ENCODE measurements at places on chromosomes 3 and 15. TPM values are rescaled to one million over a fixed set of nuclear protein-coding genes. Genes with fewer than 3 reads are reported as not detected.

GRCh38 chr3:177287231-177287630 is 89.9 kb upstream of the TBL1XR1 start:
- no peak for DNase-seq

THAP10 gene
- 0.62 TPM for total RNA-seq

GRCh38 chr3:64563751-64564150 is 124.0 kb downstream of the ADAMTS9 start:
- no peak for DNase-seq

DNA sequence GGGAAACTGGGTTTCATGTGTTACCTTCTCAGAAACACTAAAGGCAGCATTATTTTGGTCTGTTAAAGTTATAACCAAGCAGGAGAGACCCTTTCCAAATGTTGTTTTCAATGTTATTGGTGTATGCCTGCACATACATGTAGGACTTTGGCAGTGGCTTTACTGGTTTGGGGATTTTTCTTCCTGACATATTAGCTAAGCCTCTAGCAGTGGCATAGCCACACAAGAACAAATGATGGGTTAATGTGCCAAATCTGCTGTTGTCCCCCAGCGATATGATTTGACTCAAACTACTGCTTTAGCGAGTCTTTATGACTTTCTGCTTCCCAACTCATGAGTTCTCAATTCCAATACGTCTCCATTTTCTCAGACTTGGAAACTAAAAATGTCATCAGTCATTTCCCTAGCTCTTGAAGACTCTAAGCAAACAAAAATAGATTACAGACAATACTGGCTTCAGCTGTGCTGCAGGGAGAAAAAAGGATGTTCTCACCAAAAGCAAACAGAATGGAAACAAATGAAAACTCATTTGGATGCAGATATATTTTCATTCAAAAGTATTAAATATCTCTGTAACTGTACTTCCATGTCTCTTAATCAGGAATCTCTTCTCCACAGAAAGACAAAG is 29.6 kb downstream of the TPM1 start:
- DNase-seq = no peak

GRCh38 chr3:192174283-192174682 is 553.1 kb downstream of the FGF12 start:
- DNase-seq = no peak

SLC2A2 gene
- total RNA-seq = not detected

DNA sequence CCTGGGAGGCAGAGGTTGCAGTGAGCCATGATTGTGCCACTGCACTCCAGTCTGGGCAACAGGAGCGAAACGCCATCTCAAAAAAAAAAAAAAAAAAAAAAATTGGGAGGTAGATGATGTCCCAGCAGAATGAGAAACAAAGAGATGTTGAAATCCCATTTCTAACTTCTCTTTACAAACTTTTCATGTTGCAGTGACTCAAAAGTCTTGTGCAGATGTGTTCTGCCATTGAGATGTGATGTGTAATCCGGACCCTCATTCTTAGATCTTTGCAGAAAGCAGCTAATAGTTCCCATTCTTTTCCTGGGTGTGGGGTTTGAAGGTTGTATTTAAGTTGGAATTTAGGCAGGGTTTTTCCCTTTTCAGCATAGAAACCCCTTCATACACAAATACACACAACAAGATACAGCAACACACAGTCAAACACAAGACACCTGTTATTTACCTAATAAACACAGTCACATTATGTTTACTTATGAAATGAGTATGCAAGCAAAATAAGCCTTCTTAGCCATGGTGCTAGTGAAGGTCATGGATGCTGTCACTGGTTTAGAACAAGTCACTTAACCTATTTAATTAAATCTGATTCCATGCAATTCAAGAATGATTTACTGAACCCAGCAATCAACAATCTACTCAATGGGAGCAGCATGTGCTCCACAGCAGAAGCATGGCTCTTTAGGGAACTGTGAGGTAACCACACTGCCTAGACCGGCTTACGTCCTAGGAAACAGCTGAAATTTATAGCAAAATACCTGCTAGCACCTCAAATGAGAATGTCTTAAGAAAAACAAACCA is 14.9 kb downstream of the SIAH2 start:
- no peak for DNase-seq

DNA sequence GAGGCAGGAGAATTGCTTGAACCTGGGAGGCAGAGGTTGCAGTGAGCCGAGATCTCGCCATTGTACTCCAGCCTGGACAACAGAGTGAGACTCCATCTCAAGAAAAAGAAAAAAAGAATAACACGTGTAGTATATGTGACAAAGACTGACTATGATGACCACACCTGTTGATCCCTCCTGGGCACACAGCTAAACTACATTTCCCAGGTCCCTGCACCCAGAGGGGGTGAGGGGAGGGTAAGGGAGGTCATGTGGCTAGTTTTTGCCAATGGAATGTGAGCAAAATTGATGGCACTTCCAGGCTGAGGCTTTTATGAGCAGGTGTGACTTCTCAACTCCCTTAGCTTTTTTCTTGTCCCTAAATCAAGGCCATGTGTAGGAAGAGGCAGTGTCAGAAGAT is 58.2 kb downstream of the KLHL6 start:
- no peak for DNase-seq

DNA sequence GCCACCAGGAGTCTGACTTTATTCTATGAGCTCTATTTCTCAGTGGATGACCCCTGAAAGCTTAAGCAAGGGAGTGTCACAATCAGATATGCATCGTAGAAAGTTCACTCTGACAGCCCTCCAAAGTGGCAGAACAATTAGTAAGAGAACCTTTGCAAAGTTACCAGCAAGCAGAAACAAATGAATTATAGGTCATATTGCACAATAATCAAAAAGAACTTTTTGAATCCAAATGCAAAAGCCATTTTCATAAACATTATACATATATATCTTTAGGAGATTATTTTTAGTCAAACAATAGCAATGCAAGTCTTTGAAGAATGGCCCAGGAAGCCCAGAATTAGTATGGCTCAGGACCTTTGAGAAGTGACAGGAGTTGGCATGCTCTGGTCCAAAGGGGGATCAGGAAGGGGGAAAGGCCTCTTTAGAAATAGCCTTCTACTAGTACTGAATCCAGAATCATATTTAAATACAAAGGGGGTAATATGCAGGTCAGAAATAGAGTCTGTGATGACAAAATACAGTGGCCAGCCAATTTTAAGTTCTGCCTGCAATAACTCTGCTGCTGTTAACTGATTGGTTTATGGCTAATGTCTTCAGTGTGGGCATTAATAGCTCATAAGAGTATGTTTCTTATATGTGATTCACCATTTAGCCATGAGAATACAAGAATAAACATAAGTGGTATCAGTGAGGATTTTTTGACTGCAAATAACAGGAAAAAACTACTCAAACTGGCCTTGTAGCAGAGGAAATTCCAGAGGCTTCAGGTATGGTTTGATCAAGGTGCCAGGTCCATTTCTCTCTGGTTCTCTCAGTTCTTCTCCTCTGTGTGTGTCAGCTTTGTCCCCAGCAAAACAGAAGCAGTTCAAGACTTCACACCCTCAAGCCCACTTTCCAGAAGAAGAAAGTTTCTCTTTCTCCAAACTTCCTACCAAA is 17.0 kb upstream of the ITGB5 start:
- DNase-seq = no peak

DNA sequence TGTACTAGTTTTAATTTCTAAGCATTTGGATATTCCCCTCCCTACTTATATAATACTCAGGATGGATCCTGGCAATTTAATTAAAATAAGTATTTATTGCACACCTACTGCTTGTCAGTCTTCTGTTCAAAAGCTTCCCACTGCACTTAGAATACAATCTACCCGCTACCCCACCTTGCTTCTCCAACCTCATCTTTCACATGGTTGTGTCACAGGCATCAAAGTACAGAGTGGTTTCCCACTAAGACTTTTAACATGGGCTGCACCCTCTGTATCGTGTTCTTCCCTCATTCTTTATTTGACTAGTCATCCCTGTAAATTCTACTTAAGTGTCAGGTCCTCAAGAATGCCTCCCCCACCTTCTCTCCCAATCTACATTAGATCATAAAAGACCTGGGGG is 35.0 kb downstream of the RIOX2 start:
- DNase-seq = no peak

DNA sequence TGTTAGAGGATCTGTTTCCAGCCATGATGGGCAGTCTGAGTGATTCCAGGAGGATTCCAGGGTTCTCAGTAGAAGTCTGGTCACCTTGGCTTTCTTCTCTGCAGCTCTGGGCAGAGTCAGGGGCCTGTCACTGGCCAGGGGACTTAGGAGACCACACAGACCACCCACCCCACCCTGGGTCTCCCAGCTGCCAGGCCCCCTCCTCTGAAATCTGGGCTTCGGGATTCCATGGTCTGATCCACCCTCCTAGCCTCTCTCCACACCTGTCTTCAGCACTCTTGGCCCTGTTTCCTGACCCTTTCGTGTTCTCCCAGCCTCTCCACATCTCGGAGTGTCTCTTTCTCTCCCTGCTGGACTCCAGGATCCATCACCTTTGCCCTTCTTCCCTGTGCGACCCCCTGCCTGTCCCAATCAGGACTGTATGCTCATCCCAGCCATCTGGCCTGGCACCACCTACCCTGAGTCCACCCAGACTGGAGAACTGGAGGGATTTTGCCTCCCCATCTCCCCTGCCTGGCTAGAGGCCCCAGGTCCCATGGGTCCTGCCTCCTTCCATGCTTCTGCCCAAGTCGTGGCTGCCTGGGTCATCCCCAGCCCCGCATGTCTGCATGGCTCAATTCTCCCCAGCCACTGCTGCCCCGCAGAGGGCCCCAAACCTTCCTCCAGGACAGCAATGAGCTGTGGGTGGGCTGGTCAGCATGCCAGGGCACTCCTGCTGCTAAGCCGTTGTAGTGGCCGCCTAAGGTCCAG is 34.3 kb downstream of the GOLGA6L10 start:
- no peak for DNase-seq

- DNase-seq = no peak
These were observed 79.9 kb downstream of the CHSY1 start for GRCh38 chr15:101171954-101172353.

GRCh38 chr3:89025185-89025584 is 82.2 kb upstream of the EPHA3 start:
- DNase-seq = no peak

RAB11A gene
- total RNA-seq = 137 TPM

- DNase-seq = no peak
These were observed 10.7 kb downstream of the KNSTRN start for GRCh38 chr15:40392986-40393948.

DNA sequence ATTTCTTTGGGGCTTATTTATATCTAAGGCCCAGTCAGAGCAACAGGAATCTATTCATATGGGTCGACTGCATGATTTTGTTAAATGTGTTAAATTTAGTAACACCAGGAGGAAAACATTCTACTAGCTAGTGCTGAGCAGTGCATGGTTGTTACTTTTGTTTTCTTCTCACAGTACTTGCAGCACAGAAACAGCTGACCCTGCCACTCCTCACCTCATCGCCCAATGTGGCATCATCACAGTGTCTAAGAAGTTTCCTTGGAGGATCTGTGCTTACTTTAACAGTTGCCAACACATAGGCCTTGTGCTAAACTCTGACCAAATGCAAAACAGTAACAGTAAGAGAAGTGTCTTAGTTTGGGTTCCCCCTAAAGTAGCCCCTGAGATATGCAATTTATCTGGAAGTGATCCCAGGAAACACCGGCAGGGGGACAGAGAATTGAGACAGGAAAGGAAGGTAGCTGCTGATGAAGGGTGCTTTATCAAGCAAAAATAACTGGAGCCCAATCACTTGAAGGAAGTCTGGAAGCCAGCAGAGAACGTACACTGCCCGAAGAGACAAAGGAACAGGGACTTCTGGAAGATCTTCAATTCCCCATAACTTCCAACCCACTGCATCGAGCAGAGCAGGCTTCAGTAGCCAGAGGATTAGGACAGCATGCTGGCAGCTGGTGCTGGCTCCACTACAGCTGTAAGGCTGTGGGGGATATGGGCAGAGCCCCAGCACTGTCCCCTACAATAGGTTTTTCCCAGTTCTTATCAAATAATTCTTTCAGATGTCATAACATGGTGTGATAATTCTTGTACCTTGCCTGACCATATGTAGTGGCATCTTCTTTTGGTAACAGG is 36.0 kb upstream of the ULK4 start:
- DNase-seq = no peak

ZPLD1 gene
- total RNA-seq = 0.17 TPM

GRCh38 chr3:16255726-16256125 is 9.0 kb downstream of the DPH3 start:
- no peak for DNase-seq

DNA sequence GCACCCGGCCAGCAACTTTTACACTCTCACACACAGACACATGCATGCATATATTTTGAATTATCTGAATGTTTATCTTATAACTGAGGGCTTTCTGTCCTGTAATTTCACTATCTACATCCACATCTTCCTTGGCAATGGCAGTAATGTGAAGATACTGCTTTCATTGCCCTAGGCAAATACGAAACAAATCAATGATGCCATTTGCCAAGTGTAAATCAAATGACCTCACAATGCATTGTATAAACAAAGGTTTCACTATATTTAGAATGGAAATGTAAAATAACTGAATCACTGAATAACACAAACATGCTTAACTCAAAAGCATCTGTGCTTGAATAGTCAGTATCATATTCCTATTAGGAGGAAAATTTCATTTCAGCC is 455.6 kb downstream of the TBL1XR1 start:
- no peak for DNase-seq

DNA sequence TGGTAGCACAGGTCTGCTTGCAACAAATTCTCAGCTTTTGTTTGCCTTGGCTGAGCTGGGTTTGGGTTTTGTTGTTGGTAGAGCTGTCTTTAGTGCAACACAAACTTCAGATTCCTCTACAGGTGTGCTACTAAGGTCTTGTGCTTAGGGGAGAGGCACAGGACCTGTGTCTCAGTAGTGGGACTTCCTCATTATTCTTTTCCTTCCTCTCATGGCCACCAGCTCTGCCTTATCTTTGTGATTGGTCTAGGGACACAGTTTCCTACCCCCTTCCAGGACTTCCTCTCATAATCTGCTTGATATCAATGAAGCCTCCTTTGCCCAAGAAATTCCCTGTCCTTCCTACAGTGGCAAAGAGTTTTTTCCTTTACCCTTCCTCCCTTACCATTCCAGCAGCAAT is 24.9 kb upstream of the DNAAF4 start:
- no peak for DNase-seq

KLHL40 gene
- total RNA-seq = not detected

DNA sequence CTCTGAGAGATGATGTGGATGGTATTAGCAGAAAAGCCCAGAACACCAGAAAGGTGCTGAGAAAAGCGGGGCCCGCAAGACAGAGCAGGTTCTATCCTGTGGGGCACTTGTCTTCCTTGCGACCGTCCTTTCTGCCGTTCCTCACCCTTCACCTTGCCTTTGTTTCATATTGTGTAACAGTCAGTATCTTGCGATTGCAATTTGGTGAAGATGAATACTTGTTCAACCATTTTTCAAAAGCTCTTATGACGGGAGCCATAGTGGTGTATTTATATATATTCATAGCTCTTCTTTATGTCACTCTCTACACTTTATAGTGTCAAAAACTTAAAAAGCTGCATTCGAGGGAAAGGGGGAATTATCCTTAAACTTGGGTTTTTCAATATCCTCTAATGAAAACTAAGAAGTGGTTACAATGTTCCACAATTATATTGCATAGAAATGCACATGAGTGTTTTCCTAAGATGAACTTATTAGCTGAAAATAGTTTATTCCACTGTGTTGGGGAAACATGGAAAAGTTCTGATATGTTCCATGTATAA is 797 bp downstream of the MAP3K13 start:
- no peak for DNase-seq

- DNase-seq = no peak
These were observed 577.9 kb upstream of the ALCAM start for GRCh38 chr3:104788807-104789206.

GRCh38 chr3:58520403-58521335 is 16.3 kb downstream of the ACOX2 start:
- no peak for DNase-seq

SUCNR1 gene
- 0.05 TPM for total RNA-seq

Measured in activated T-cell treated with anti-CD3 and anti-CD28 coated beads, Interleukin-2, amount 50 U/mL, for 72 hours (primary cell).